ENCODE measurements at places on chromosomes 1 and 21. TPM values are rescaled to one million over a fixed set of nuclear protein-coding genes. Genes with fewer than 3 reads are reported as not detected.

Gene OBSCN
- 9.5 TPM for total RNA-seq

Gene ACBD6
- 48.8 TPM for total RNA-seq

Gene TGFB2
- total RNA-seq: 36.2 TPM

Gene ANXA9
- total RNA-seq: not detected

Gene CAMK2N1
- 7.8 TPM for total RNA-seq

All from dermis blood vessel endothelial cell (primary cell).